ENCODE measurements at places on chromosomes 16 and 17.

DNA sequence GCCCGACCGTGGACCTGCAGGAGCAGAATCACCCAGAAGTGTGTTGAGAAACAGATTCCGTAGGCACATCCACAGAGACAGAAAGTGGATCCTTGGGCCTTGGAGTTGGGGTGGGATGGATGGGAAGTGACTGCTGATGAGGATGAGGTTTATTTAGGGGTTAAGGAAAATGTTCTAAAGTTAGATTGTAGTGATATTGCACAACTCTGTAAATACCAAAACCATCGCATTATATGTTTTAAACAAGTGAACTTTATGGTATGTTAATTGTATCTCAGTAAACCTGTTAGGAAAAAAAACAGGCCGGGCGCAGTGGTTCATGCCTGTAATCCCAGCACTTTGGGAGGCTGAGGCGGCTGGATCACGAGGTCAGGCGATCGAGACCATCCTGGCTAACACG lies 3.6 kb downstream of the ENDOV start:
- DNase-seq, result no peak

- no peak for DNase-seq
Observed at GRCh38 chr17:78904371-78904770, 1.4 kb upstream of the CEP295NL start.

- no peak for DNase-seq
Observed at GRCh38 chr17:74020522-74020921, 183.0 kb upstream of the RPL38 start.

GRCh38 chr16:55964923-55965475 lies 89.8 kb upstream of the CES5A start:
- DNase-seq, result no peak

DNA sequence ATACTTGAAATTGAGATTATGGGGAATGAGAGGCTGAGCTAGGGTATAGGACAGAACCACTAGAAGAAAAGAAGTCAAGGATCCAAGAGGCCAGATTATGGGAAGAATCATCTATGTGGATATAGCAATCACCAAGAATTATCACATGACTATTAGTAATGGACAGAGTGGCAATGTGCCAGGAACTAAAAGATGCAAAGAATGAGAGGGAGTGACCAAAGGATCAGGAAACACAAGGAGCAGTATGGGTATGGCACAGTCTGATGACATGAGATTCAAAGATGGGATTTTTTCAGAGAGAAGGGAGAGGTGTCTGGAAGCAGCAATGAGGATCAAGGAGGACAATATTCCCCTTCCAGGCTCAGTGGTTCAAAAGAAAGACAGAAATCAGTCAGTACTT lies 212.2 kb downstream of the AATF start:
- no peak for DNase-seq

- no peak for DNase-seq
Observed at GRCh38 chr17:62819511-62820221, 11.6 kb upstream of the MARCHF10 start.

DNA sequence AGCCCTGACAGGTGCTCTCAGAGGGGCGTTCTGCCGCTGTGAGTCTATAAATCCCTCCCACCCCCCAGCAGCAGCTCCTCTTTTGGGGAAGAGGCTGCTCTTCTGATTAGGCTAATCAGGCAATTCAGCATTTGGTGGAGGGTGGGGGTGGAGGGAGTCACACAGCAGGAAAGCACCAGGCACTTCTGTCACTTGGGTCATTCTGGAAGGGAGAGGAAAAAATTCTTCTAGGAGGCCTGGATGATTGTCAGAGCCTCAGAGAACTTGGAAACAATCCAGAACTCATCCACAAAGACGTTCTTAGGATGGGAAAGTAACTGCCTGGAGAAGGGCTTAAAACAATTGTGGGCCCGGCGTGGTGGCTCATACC lies 7.3 kb upstream of the SSTR2 start:
- DNase-seq, result no peak

GRCh38 chr16:13186813-13187212 lies 285.4 kb downstream of the SHISA9 start:
- no peak for DNase-seq

DNA sequence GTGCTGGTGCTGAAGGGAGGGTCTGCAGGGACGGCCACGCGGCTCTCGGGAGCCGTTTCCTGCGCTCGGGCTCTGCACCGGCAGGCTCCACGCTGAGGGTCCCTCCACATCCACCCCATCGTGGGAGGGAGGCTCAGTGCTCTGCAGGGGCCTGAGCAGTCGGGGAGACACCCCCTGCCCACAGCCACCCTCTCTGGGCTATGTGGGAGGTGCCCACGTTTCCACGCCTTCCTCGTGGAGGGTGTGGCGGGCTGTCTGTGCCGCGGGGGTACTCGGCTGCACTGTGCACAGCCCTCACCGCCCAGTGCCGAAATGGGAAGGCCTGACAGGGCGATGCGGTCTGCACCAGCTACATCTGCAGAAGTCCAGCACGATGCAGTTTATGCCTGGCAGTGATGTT lies 25.5 kb upstream of the ZNF750 start:
- DNase-seq, result no peak

DNA sequence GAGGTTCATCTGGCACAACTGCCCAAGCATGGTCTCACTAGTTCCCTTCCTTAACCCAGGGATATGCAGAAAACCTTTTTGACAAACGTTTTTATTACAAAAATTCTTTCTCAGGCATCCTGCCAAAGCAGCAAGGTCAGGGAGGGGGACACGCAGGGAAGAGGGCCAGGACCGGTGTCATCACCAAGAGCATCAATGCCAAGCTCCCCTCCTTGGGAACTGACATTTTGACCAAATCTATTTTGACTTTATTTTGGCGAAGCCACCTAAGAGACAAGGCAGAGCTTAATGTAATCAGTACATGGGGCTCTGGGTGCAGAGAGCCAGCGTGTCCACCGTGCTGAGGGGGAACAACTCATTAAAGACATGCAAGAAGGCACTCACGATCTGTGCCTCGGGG lies 265.2 kb downstream of the CBLN1 start:
- no peak for DNase-seq

DNA sequence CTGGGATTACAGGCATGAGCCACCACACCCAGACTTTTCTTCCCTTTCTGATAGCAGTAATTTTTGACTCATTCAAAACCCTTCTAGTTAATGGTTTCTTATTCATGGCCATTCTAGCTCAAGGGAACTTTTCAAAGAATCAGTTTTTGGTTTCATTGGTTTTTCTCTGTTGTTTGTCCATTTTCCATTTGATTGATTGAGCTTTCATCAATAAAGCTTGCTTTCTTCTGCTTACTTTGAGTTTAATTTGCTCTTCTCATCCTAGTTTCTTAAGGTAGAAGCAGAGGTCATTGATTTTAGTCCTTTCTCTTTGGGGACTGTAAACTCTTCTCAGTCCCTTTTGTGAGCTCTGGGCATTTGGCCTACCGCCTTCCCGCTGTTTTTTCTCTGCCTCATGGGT lies 82.0 kb upstream of the CHMP6 start:
- DNase-seq, result no peak

- DNase-seq, result no peak
Observed at GRCh38 chr17:78598013-78598471, 20.8 kb upstream of the DNAH17 start.

DNA sequence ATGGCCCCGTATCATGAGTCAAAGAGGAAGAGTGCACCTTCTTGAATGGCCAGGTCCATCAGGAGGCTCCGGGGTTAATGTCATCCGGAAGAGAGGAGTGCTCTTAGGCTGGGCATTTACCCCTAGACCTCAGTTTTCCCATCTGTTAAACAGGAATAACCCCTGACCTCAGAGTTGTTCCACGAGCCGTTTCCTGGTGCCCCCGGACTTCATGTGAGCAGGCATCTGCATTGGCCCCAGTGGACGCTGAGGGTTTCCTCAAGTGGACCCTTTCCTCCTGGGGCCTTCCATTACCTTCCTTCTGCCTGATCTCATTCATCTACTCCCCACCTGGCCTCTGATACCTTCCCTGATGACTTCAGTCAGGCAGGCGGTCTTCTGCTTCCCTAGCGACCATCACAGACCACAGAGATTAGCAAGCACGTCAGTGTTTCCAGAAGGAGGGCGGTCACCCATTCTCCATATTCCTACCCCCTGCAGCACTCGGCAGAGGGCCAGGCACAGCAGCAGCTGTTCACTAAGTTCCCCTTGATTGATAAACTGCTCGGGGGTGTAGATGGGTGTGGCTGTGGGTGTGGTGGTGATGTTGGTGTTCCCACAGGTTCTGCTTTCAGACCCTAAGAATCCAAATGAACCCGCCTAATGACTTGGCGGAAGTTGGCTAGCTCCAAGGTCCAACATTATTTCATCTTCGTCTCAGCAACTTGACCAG lies 346.6 kb upstream of the TNRC6C start:
- DNase-seq, result no peak

- DNase-seq, result no peak
Observed at GRCh38 chr17:21164216-21164615, 37.5 kb downstream of the DHRS7B start.

DNA sequence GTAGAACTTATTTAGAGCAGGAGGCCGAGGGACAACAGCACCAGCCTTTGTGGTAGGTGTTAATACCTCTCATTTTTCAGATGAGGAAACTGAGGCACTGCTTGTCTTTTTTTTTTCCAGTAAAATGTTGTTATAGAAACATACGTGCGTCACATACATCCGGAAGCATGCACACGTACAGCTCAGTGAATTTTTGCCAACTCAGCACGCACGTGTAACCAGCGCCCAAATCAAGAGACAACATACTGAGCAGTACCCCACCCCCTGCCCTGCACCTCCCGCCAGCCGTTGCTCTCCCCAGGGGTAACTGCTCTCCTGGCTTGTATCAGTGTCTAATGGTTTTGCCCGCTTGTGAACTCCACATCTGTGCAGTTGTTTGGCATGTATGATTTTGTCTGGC lies 92.0 kb downstream of the CMIP start:
- DNase-seq, result no peak

- no peak for DNase-seq
Observed at GRCh38 chr17:37769050-37769449, 24.2 kb upstream of the HNF1B start.

DNA sequence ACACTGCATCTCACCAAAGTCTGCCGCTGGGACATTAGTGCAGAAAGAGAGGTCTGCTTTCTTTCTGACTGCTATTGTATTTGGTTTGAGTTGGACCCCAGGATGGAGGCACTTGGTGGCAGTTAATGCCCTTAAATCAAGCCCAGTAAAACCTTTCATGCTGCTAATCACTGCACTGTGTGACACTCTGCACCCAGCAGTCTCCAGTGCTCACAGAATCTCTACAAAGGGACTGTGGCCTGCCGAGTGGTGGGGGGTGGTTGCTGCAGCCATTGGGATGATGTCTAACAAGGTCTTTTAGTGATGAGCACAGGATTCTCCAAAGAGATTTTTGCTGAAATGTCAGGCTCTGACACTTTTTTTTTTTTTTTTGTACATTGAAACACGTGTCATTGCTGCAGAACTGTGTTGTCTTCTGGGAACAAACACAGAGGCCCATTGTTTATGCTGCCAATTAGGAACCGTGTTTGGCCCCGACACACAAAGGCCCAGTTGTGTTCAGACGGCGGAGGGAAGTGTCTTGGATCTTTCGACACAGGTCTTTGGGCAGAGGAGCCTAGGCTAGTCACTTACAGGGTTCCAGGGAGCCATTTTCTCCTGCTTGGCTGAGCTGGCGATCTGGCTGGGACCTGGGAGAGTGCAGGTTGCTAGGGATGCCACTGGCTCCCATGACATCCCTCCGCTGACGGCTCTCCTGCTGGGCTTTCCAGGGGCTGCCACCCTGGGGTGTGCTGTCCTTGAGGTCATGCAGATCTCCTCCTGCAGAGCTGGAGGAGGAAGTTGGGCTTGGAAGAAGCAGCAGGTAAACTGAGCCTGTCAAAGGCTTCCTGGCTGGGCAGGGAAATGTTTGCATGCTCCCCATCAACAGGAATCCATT lies 16.2 kb upstream of the TNRC6C start:
- no peak for DNase-seq

- DNase-seq, result no peak
Observed at GRCh38 chr16:78396673-78397072, 297.2 kb downstream of the WWOX start.

GRCh38 chr16:86231996-86232350 lies 278.4 kb upstream of the FOXF1 start:
- DNase-seq, result no peak

DNA sequence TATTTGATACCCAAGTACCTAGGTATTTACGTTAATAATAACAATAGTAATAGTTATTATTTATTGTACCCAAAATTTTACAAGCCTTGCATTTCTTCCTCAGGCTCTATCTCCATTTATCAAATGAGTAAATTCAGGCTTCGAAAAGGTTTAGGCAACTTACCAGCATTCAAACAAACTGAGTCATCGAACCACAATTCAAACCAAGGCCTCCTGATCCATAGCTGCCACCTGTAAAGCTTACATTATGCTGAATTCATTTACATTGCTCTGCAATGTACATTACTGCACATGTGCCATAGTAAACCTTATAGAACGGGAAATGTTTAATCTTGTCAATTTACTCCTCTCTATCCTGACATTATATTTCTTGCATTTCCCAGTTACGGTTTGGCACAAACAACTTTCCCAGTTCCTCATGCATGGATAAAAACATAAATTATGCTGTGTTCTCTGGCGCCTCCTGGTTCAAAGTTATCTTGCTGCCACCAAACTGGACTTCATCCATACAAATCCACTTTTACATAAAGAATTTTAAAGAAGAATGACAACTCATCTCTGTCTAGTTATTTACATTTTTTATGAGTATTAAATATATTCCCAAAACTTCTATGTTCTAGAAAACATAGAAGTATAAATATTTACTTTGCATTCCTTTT lies 360.6 kb upstream of the SOX9 start:
- DNase-seq, result no peak

GRCh38 chr17:47717261-47717697 lies 15.8 kb upstream of the TBX21 start:
- no peak for DNase-seq

- no peak for DNase-seq
Observed at GRCh38 chr16:2295056-2295798, 27.3 kb upstream of the RNPS1 start.

DNA sequence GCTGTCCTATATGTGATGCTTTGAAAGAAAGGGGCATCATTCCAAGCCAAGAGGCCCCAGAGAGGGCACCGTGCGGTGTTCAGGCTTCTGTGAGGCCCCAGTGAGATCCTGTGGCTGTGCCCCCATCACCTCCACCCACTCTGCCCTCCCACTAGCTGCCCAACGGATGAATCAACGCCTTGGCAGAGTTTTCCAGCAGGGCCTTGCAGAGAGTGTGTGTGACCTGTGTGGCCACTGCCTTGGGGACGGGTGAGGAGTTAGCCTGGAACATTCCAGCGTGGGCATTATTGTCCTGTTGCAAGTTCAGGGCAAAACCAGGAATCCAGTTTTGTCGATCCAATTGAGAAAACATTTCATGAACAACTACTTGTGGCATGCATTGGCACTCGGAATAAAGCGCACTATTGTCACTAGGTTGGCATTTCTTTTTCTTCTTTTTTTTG lies 53.7 kb downstream of the SF3B3 start:
- DNase-seq, result no peak

- no peak for DNase-seq
Observed at GRCh38 chr16:48811478-48811877, 201.5 kb upstream of the N4BP1 start.

DNA sequence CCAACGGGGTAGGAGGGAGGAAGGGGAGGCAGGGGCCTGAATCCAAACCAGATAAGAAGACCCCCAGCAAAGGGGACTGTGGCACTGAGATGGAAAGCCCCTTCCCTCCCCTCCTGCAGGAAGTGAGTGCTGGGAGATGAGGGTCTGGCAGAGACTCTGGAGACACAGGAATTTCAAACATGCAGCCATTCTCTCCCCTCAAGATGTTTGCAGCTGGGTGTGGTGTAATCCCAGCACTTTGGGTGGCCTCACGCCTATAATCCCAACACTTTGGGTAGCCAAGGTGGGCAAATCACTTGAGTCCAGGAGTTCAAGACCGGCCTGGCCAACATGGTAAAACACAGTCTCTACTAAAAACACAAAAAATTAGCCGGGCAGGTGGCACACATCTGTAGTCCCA lies 33.9 kb upstream of the FAAP100 start:
- DNase-seq, result no peak
